Erythroblast (primary cell): ENCODE measurements at places on chromosomes 7 and 10.

DNA sequence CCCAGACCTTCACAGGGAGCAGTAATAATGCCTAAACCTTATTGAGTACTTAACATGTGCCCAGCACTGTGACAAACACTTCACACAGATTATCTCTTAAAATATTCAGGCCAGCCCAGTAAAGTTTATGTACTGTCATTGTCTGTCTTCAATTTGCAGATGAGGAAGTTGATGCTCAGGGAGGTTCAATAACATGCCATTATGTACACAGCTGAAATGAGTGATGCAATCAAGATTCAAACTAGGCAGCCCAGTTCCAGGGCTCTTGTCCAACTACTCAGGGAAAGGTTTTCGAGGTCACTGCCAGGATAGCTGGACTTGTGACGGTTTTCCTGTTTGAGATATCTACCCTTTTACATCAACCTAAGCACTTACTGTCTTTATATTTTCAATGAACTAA is 56.1 kb downstream of the AUTS2 start:
- DNase-seq = no peak

DNA sequence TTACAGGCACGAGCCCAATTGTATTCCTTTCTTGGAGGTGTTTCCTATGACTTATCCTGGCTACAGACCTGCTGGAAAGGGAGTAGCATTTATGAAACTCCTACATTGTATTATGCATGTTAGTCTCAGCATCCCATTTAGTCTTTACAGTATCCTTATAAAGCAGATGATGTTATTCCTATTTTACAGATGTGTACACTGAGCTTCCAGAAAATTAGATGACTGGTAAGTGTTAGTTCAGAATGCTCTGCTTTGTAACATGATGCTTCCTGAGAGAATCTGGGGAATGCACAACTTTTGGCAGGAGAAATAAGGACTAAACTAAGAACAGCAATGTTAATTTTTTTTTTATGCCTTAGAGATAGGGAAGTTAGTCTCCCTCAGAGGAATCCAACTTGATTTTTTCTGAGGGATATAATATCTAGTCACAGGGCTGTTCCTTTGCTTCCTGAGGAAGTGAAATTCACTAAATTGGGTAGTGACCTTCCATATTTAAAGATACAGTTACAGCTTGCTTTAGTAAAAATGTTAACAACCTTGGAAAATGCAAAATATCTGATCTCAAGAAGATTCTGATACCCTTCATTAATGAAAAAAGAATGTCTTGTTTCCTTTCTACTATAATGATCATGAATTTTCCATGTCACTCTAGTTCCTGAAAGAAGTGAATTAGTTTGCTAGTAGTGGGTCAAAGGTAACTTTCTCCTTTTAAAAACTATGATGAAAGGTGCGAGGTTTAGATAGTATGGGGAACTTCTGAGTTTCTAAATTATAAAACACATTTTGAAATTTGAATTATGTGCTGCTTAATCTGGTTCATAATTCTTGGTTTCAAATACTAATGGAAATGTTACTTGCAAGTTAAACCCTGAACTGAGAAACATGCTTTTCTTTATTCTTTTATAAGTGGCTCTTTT is 194.0 kb upstream of the PRPS1L1 start:
- DNase-seq = no peak

- DNase-seq = no peak
Measured at GRCh38 chr7:31107106-31108090, 55.3 kb downstream of the ADCYAP1R1 start.

GRCh38 chr7:30799976-30800661 is 28.9 kb downstream of the MINDY4 start:
- no peak for DNase-seq

- no peak for DNase-seq
Measured at GRCh38 chr10:6236349-6237198, 33.8 kb downstream of the PFKFB3 start.

GRCh38 chr10:14698111-14698828 is 76.4 kb downstream of the FAM107B start:
- DNase-seq = no peak

GRCh38 chr7:87528730-87529129 is 53.2 kb upstream of the ABCB4 start:
- DNase-seq = no peak

- peak; percentile 2 for DNase-seq
Measured at GRCh38 chr10:28838908-28839307, 161.6 kb downstream of the BAMBI start.

DNA sequence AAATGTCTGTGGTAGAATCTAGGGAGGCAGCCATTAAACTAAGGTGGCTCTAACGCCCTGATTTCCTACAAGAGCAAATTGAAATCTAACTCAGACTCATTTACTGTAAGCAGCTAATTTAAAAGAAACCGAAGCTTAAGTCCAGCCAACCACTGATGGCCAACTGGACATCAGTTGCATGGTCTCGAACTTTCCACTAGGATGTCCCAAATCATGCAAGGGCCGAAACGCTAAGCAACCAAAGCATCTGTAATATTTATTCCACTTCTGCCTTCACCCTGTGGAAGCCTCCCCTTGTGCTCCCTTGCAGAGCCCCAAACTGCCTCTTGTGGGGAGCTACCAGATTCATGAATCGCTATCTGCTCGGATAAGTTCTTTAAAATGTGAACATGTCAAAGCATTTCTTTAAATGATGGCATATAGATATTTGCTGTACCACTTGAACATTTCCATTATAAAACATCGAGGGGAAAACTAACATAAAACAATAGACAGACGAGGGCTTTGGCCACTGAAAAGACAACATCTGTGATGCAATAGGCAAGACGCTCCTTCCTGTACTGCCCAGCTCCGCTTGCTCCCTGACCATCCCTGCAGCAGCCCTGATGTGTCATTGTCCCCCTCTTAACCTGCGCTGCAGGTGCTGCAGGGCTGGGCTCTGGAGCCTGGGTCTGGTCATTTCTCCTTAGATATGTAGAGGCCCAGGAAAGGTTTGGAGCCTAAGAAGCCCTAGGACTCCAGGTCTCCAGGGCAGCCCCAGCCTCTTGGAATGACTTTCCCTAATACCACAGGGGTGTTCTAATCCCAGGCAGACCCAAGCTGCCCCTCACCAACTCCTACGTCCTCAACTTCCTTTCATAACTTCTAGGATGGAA is 2.9 kb upstream of the RBP3 start:
- no peak for DNase-seq

DNA sequence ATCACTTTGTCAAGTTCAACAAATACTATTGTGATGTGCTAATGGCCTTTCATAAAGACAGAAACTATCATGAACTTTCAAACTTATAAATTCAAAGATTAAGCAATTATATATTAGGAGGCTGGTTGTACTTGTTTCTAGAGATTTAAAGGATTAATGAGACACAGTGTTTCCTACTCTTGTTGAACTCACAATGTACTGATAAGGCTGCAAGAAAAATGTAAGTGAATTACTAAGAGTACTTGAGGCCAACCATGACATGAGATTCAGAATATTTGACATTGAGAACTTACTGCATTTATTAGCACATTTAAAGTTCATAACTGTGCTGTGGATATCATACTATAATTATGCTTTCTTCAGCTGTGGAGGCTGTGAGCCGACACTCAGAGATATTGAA is 1210.5 kb upstream of the SORCS1 start:
- DNase-seq = no peak

- no peak for DNase-seq
Measured at GRCh38 chr7:13457790-13458189, 531.7 kb downstream of the ETV1 start.

DNA sequence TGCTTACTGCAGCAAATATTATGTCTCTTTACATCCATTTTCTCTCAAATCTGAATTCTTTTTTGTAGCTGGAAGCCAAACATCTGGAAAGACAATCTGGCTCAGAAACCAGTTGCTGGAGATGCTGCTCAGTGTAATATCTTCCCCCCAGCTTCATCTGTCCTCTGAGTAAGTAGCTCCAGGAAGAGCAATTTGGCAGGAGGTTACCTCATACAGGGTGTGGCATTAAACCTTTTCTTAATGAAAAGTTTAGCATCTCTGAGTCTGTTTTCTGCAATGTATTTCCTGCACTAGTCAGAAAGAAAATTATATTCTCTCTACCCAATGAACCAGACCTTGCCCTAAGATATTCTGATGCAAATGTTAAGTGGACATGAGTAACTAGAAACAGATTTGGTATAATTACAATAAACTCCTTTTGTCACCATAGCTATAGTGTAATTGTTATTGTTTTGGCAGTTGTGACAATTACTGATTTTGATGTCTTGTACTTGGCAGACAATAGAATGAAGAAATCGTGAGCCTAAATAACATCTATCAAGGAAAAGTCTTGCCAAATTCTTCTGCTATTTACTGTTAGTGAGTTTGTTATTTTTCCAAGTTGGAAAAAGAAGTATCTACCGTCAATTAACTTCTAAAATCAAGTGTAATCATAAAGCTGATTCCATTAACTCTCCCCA is 123.3 kb downstream of the WDFY4 start:
- DNase-seq = no peak

- DNase-seq = peak; percentile 34
Measured at GRCh38 chr10:93074147-93074596, 479 bp downstream of the CYP26A1 start.

GRCh38 chr7:5065107-5065407 is 19.4 kb downstream of the RBAK start:
- no peak for DNase-seq

DNA sequence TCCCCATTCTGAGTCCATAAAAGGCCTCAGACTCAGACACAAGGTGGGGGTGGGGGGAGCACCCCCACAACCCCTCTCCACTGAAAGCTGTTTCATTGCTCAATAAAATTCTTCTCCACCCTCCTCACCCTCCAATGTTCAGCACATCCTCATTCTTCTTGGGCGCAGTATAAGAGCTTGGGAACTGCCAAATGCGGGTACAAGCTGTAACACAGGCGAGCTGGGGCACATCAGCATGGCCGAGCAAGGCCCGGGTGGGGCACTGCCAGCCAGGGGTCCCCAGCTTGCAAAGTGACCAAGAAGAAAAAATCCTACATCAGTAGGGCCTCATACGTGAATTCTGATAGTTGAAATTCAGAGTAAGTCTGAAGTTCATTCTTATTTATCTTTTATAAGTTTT is 50.1 kb downstream of the CACUL1 start:
- no peak for DNase-seq

- no peak for DNase-seq
Measured at GRCh38 chr7:94741179-94741578, 85.2 kb upstream of the SGCE start.
